ENCODE measurements at places on chromosomes 13 and 19. TPM values are rescaled to one million over a fixed set of nuclear protein-coding genes. Genes with fewer than 3 reads are reported as not detected.

CEACAM21 gene
- polyA plus RNA-seq = 0.82 TPM

OVOL3 gene
- polyA plus RNA-seq = not detected

PSG7 gene
- not detected for polyA plus RNA-seq

- no peak for DNase-seq
These were observed 4.3 kb upstream of the SIX5 start for GRCh38 chr19:45773384-45773783.

- DNase-seq = peak; percentile 5
These were observed 6.6 kb upstream of the OR10H5 start for GRCh38 chr19:15780610-15781418.

DNA sequence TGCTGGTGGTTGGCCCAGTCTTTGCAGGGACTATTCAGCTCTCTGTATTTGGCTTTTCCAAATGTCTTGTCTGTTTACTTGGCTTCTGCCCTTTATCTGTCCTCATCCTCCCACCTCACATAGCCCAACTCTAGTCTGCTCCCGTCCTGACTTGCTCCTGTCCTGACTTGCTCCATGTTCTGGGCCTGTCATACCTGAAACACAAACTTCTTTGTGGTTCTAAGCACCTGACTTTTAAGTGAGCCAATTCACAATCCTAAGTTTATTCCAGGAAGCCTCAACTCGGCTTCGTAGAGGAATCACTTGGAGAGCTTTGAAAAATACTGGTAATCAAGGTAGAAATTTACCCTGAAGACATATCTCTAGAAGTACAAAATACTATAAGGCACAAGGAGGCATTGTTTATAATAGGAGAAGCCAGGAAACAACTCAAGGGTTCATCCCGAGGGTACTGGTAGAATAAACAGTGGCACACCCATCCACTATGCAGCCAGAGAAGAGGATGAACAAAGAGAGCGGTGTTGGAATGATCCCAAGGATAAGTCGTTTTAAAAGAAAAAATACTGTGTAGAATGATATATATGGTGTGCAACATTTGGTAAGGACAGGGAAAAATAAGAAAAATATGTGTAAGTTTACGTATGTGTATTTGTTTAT is 284.5 kb downstream of the FGF14 start:
- DNase-seq = no peak

DNA sequence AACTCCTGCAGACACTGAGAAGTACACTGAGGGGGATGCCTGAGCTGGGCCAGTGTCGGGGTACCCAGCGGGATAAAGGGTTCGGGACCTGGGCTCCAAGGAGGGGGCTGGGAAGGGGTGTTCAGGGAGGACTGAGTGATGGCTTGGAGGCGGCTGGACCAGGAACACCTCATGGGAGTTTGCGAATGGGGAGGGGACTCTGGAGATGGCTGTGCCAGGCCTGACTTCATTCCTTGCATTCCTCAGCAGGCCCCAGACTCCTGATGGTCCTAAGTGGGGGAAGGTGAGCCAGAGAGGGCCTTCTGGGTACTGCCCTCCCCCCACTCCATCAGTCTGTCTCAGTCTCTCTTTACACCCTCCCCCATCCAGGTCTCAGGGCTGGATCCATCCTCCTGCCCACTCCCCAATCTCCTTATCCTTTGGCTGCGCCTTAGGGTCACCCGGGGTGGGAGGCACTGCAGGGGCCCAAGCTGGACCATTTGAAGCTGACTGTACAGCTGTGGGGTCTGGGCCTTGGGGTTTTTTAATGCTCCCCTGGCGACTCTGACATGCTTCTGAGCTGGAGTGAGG is 13.8 kb downstream of the PAK4 start:
- DNase-seq = no peak

DNA sequence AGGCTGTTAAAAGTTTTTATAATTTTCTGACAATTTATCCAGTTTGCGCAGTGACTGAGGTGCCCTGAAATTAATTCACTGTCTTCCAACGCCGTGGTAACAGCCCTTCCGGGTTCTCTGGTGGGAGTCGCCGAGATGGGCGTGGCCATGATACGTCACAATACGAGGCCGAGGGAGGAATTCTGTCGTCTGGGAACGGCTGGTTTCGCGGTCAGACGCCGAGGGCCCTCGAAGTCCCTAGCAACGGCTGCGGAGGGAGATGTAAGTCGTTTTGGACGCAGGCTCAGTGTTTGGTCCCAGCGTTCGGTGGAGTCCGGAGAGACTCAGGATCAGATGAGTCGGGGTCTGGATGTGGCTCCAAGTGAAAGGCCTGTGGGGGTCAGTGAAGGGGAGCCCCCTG is 21.7 kb downstream of the ZNF613 start:
- peak; percentile 25 for DNase-seq
